Activated CD8-positive, alpha-beta memory T cell treated with anti-CD3 and anti-CD28 coated beads for 1 hour (primary cell): ENCODE measurements at places on chromosomes 1 and 21.

GRCh38 chr1:110173466-110174105, 23.3 kb downstream of the SLC6A17 start:
- DNase-seq: no peak

DNA sequence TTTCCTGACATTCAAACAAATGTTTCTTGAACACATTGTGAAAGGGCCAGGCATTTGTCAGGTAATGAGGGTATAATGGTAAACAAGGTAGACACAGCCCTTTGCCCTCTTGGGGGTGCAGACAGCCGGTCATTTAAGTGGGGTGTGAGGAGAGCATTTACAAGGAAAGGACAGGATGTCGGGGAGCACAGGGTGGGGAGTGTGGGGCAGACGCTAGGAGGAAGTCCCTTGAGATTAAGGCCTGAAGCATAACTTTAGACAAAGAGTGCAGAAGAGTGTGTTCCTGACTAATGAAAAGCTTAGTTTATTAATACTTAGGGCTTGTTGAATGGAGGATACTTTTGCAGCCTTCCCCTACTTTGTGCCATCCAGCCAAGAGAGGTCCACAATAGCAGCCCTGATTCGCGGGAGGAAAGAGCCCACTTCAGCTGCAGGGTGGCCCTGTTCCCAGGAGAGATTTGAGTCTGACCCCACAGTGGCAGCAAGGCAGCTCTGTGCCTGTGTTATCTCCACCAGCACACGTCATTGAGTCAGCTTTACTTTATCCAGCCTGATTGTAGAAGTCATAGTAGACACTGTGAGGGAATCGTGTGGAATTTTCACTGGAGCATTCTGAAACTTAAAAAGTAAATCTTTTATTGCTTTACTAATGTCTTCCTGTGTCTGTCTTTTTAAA, 35.1 kb downstream of the MPZL1 start:
- no peak for DNase-seq

DNA sequence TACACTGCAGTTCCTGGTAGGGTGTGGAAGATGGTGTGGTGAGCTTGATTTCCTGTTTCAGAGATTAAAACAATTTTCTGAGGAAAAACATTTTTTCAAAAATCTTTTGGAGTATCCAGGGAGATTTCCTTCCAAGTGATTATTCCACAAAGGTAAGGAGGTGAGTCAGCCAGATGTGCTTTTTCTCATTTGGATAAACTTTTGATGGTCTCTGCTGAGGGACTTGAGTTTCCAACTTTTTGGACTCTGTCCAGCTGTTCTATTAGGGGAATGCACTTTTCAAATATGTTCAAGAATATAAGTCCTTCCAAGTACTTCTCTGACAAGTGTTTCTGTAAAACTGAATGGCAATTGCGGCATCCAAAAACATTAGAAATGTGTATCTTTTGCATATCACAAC, 628.8 kb upstream of the ADAMTS5 start:
- no peak for DNase-seq

DNA sequence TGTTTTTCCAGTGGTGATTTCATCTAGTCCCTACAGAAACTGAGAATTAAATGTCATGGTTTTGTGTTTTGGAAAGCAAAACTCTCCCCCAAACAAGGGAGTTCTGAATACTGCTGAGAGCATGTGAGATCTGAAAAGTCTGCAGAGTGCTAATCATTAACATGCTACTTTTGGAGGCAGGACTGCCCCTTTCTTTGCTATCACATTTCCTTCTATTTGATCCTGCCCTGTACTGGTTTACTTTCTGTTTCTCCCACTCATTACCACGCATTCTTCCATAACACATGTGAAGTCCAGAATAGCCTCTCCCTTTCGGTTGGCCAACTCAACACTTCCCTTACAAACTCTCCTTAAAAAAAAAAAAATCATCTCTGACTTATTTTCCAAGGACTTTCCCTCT, 63.6 kb downstream of the GADD45A start:
- no peak for DNase-seq

DNA sequence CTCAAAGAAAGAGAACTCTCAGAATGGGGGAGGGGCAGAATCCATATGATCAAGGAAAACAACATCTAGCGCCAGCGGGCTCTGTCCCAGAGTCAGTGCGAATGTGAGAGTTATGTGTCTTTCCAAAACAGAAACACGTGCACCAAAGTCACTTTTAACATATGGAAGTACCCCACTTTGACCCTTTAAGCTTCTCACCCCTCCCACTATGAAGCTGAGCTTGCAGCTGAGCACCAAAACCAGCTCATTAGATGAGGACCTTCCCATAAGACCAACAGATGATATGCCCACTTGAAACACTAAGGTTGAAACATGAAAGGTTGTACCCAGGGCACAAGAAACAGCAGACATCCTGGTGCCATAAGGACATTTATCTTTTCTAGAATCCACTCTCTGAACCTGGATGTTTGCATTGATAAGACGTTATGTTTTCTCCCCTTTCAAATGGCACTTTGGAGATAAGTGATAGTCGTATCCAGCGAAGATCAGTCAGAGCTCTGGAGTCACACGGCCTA, 171.0 kb downstream of the TGFBR3 start:
- no peak for DNase-seq

GRCh38 chr1:96565546-96565945, 156.0 kb upstream of the PTBP2 start:
- no peak for DNase-seq

GRCh38 chr1:236090741-236091147, 25.9 kb upstream of the NID1 start:
- no peak for DNase-seq

DNA sequence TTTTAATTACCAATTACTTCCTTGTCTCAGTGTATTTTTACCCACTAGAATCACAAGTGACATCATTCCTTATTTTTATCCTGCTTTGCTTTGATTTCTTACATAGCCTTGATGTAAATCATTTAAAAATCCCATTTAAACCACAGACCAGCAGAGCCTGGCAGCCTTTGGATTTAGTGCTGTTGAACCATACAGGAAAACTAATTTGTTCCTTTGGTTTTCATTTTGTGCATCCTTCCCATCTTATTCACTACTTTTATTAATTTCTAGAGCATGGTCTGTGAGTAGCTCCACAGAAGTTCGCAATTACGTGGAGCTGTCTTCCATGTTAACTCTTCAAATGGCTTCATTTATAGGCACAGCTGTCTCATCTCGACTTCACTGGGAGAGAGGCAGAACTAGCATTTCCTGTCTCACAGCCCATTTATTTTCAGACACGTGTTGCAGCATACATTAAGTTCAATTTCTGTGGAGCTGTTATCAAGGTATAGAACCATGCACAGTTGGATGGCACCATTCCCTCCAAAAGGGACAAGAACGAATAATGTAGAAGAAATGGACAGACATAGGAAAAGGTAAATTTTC, 235.3 kb downstream of the MRPL39 start:
- DNase-seq: no peak

DNA sequence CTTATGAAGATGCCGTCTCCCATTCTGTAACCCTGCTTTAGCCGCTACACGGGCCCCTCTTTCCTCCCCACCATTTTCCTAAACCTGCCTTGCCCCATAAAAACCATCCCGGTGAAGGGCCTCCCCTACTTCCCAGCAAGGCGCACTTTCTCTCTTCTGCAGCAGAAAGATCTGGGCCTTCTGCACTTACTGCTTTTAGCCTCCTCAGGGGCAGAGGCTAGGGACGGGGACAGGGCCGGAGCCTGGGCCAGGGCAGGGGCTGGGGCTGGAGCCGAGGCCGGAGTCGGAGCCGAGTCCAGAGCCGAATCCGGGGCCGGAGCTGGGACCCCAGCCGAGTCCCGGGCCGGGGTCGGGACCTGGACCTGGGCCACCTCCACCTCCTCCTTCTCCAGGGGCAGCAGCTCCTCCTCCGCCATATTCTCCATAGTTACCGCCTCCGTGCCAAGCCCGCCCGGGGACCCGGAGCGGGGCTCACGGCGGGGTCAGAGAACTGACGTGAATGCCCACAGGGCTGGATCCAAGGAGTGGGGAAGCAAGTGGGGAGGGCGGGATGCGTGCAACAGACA, 382 bp downstream of the TRMT1L start:
- peak; percentile 3 for DNase-seq

DNA sequence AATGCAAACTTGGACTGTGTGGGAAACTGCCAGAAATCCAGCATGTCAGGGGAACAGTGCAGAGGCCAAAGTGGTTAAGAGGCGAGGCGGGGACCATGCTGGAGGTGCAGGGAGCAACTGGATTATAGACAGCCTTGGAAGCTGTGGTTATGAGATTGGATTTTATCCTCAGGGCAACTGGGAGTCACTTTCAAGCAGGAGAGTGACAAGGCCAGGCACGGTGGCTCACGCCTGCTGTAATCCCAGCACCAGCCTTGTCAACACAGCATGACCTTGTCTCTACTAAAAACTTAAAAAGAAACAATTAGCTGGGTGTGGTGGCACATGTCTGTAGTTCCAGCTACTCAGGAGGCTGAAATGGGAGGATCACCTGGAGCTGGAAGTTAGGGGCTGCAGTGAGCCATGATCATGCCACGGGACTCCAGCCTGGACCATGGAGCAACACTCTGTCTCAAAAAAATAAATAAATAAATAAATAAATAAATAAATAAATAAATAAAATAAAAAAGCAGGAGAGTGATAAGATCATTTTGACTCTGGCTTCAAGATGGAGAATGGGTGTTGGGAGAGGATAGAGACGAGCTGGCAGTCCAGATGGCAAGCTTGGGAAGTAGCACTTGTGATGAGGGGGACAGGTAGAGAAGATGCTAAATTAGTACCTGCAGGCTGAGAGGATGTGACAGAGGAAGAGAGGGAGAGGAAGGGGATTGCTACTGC, 3.5 kb downstream of the HAPLN2 start:
- no peak for DNase-seq
